Ureter (tissue), 1 donor: ENCODE measurements at places on chromosomes 11 and 22.

DNA sequence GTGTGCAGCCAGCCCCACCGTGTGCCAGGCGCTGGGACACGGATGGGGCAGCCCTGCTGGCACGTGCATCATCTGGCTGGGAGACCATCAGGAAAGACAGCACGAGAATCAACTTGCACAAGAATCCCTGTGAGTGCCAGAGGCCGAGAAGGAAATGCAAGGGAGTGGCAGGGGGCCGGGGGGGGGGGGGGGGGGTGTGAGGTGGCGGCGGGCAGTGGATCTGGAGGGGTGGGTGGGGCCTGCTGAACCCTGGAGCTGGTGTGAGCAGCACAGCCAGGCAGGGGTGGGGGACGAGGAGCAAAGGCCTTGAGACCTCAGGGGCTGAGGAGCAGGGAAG lies 14.0 kb upstream of the FLRT1 start:
- DNase-seq, result no peak

- DNase-seq, result no peak
Observed at GRCh38 chr22:25045159-25045558, 92.6 kb downstream of the KIAA1671 start.

GRCh38 chr11:92224407-92225124 lies at the start of gene FAT3:
TSS of gene FAT3 (plus strand) at chr11:92224818. CDS start at chr11:92352113, 127,295 bp downstream.
- DNase-seq, result peak; percentile 43

GRCh38 chr11:48058064-48058463 lies 77.7 kb downstream of the PTPRJ start:
- DNase-seq, result no peak

- no peak for DNase-seq
Observed at GRCh38 chr11:64870176-64870892, 8.1 kb downstream of the EHD1 start.

DNA sequence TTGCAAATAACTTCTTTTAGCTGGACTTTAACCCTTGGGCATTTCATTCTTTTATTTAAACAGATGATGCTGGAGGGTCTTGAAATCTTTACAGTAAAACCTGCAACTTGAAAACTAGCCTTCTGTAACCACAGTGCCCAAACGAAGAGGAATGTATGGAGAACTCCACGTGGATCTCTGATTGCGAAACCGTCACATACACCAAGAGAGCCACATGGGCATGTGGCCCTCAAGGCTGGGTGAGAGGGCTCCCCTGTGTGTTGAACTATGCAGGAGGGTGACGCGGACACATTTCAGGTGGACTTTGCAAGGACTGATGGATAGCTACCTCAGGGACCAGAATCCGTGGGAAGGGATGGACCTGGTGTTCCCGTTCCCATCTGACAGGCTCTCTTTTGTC lies 30.6 kb downstream of the FAM118A start:
- no peak for DNase-seq

DNA sequence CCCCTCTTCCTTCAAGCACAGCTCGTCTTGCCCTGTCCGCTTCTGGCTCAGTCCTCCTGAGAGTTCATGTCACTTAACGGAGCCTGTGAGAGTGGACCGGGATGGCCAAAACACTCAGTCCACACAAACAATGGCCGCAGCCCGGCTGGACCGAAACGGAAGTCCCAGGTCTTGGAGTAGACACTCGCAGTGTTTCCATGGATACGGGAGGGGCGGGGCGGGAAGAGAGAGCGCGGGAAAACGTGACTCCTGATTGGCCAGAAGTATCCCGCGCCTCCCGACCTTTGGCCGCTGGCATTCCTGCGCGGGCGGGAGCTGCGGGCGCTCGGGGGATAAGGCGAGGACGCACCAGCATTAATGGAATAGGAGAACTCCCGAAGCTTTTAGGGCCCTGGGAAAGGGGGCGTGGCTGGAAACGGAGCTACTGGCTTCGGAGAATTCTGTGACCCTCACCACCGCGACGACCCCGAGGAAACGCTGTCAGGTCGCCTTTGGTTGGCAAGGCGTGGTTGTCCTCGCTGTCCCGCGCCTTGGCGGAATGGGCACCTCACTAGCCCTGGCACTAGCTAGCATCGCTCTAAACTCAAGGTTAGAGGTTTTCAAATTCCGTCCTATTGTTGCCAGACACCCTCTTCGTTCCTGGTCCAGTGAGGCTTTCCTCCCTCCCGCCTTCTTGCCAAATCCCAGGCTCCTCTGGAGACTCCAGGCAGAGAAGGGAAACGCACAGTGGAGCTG lies at the start of the genes NLRP14 and ZNF214:
TSS of gene NLRP14 (plus strand) at position 297 of the 735 bp plus-strand sequence. CDS start 18,108 bp downstream, outside the sequence.
TSS of gene ZNF214 (minus strand) at position 164 of the 735 bp plus-strand sequence. CDS start 17,511 bp downstream, outside the sequence.
- peak; percentile 96 for DNase-seq

DNA sequence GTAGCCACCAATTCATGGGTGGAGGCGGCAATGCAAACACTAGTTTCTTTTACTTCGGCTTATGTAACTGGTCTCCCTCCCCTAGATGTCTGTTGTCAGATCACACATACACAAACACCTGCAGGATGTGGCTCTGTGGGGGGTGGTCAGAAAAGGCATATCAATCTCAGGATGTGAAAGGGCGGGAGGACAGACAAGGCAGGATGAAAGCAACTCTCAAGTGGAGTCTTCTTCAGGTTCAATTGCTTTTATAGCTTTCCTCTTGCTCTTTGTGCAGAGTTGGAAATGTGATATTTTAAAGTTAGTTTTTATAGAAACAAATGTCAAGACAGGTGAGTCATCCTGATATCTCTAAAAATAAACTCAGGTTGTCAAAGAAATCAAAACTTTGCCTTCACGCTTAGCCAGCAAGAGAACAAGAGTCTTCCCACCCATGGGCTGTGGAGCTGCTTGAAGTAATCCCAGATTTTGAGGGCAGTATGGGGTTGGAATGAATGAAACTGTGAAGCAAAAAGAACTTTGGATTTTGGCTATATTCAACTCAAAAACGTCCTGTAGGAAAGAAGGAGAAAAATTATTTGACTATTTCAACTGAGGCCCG lies 423.4 kb downstream of the GUCY1A2 start:
- no peak for DNase-seq

DNA sequence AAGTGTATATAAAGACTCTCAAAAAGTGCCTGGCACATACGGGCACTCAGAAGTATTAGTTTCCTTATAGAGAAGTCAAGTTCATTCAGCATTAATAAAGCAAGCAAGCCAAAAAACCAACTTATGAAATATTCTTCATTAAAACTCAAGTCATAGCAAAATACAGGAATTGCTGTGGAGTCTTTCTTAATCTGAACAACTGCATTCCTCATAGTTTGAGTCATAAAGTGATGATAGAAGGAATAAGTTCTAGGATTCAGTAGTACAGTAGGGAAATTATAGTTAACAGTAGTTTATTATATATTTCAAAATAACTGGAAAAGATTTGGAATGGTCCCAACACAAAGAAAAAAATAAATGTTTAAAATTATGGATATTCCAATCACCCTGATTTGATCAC lies 200.3 kb downstream of the C11orf91 start:
- no peak for DNase-seq

DNA sequence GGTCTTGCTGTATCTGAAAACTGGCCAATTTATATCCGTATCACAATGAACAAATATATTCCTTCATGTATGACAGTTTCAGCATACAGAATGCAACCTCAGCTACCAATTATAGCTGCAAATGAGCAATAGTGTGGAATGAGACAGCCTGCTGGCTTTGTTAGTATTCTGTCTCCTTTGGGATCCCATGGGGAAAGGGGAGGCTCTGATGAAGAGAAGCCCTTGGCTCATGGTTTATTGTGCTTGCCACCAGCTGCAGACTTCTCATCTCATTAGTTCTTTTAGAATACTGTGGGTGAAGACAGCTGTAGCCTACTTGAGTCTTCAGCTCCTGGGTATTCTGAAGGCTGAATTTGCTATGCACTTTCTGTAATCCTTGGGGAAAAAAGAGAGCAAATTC lies 42.4 kb downstream of the PITPNB start:
- no peak for DNase-seq

GRCh38 chr11:2092956-2093412 lies 46.2 kb downstream of the IGF2 start:
- DNase-seq, result peak; percentile 84

DNA sequence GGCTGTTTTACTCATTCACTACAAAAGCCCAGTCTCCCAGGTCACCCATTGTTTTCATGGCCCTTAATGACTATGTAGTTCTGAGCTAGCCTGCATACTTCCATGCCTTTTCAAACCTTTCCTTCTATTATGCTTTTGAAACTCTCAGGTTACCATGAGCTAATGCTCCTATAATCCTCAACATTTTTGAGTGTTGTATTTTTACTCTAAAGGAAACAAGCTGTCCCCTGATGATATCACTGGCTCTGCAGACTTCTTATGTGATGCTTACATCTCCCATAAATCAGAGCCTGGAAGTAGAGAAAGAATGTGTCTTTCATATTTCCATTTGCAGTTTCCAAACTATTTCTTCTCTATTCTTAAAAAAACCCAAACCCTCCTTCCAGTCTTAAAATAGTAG lies 159.0 kb upstream of the RAG2 start:
- DNase-seq, result no peak

DNA sequence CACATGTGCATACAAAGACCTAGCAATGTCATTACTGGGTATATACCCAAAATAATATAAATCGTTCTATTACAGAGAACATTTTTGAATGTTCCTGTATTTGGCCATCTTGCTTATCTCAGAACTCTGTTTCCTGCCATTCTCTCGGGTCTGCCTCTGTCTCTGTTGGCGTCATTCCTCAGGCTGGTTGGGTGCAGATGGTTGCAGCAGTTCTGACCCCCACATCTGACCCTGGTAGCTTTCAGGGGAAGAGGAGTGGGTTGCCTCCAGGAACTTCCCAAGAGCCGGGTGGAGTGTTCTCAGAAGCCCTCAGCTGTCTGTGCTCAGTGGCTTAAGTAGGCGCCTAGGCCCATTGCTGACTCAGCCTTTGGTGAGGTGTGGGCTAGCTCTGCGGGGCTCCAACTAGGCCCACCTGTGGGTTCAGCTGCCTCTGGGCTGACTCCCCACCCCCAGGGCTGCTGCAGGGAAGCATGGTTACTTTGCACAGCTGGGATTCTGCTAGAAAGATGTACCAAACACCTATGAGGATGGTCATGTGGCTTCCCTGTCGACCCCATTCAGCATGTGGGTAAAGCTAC lies 114.0 kb downstream of the TBC1D22A start:
- no peak for DNase-seq

GRCh38 chr11:8829556-8829955 lies 81.4 kb upstream of the AKIP1 start:
- DNase-seq, result no peak

DNA sequence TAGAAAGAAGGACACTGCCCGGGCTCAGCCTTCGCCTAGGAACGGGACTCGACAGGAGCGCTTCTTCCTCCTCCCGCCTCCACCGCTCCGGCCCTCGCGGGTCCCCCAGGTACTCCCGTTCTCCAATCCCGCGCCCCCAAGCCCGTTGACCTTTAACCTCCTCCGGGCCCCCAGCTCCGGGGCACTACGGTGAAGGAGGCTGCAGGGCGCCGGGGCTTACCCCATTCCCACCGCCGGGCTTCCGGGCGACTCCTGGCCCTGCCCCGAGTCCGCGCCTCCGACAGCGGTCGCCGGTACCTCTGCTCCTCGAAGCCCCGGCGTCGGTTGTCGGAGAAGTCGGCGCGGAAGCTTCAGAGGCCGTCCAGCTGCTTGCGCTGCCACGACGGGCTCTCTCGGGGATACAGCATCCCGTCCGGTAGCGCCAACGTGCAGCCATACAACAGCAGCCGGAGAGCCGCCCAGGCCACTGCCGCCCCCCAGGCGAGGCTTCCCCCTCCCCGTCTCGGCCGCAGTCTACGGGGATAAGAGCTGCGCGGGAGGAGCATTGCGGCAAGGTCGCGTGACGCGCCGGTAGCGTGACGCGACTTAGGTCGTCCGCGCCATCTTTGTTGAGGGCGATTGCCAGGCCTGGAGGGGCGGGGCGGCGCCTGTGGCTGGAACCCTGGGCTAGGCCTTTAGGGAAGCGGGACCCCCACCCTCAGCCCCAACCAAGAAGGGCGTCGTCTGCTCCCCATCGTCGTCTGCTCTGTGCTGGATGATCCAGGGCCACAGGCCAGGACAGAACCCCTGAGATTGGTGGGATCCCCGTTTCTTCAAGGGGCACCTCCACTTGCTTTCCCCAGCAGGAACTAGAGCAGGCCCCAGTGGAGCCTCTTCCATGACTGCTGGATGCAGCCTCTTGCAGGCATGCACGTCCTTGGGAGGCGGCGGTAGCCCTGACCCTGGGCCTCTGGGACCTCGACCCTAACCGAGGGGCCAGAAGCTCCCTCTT lies 26.3 kb downstream of the RGL4 start:
- DNase-seq, result peak; percentile 84

DNA sequence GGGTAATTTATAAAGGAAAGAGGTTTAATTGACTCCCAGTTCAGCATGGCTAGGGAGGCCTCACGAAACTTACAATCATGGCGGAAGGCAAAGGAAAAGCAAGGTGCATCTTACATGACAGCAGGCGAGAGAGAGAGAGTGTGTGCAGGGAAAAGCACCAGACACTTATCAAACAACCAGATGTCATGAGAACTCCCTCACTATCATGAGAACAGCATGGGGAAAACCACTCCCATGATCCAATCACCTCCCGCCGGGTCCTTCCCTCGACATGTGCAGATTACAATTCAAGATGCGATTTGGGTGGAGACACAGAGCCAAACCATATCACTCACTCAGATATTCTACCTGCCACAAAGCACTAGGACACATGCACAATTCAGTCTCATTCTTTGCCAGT lies 48.1 kb upstream of the HMGXB4 start:
- DNase-seq, result no peak

GRCh38 chr11:36394056-36394455 lies 98.0 kb downstream of the PRR5L start:
- no peak for DNase-seq

GRCh38 chr11:87114093-87114492 lies 76.4 kb downstream of the TMEM135 start:
- no peak for DNase-seq

GRCh38 chr11:106714199-106714598 lies 304.1 kb downstream of the GUCY1A2 start:
- DNase-seq, result no peak

DNA sequence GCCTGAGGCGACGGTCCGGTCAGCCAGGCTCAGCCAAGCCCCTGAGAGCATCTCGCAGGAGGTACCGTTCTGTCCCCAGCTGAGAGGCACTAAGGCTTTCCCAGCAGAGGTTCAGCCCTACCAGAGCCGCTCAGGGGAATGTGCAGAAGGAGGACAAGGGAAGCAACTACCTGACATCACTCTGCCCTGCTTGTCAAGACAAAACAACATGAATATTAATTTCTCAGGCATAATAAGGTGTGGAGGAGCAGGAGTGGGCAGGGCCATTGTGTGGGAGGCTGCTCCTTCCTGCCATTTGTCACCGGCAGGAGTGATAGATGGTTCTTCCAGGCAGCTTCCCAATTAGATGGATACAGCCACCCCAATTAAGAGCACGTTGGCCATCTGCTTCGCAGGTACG lies 181.4 kb downstream of the KIRREL3 start:
- DNase-seq, result no peak

GRCh38 chr11:65078151-65078550 lies 5.7 kb downstream of the CDCA5 start:
- no peak for DNase-seq
